Progenitor cell of endocrine pancreas (in vitro differentiated cells): ENCODE measurements at places on chromosomes 2 and 18. TPM values are rescaled to one million over a fixed set of nuclear protein-coding genes. Genes with fewer than 3 reads are reported as not detected.

MYOM1 gene
- total RNA-seq = 1.1 TPM in 2 replicates

LINC00305 gene
- total RNA-seq = 0.71 and 1.6 TPM in 2 replicates

CNTNAP5 gene
- 5.3 and 8.9 TPM in 2 replicates for total RNA-seq

SRD5A2 gene
- total RNA-seq = 0.07 TPM in 1 of 2 replicates, not detected in the other

LRRC30 gene
- total RNA-seq = not detected in 2 replicates

SERPINB11 gene
- total RNA-seq = not detected in 2 replicates

TOGARAM2 gene
- 0.86 and 0.98 TPM in 2 replicates for total RNA-seq

VWA3B gene
- total RNA-seq = 0.12 and 0.47 TPM in 2 replicates

TBR1 gene
- not detected in 2 replicates for total RNA-seq

SH2D6 gene
- 0.29 and 0.71 TPM in 2 replicates for total RNA-seq

CCDC148 gene
- 3.9 and 4.6 TPM in 2 replicates for total RNA-seq

APLF gene
- 10.6 and 11.6 TPM in 2 replicates for total RNA-seq

DYTN gene
- total RNA-seq = not detected in 2 replicates

CSRNP3 gene
- 10.7 and 14.8 TPM in 2 replicates for total RNA-seq

CRYBA2 gene
- 24.4 and 30.1 TPM in 2 replicates for total RNA-seq

KIF5C gene
- 26.8 and 27.3 TPM in 2 replicates for total RNA-seq

NABP1 gene
- total RNA-seq = 6.4 TPM in 2 replicates

ADCYAP1 gene
- 0.11 TPM in 1 of 2 replicates, not detected in the other for total RNA-seq
